ENCODE measurements at places on chromosomes 2 and 18.

DNA sequence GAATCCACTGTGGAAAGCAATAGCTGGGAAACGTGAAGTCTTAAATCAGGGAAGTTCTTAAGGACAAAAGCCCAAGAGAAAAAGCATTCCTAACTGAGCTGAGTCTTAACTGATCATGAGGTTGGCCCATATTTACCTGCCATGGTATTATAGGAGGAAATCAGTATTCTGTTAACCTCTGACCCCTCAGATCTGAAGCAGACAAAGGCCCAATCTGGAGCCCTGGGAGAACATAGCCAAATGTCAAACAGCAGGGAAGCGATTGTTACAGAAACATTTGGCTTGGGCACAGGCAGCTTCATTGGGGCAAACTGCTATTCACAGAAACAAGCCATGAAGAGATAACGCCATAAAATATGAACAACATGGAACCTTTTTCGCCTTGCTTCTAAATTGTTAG, 18.8 kb downstream of the EPHA4 start:
- DNase-seq, result no peak

- DNase-seq, result no peak
Measured at GRCh38 chr2:193409951-193410350, 1215.2 kb upstream of the TMEFF2 start.

- no peak for DNase-seq
Measured at GRCh38 chr2:102789349-102790090, 27.7 kb downstream of the TMEM182 start.

GRCh38 chr18:22272242-22272641, 102.9 kb downstream of the GATA6 start:
- DNase-seq, result no peak

DNA sequence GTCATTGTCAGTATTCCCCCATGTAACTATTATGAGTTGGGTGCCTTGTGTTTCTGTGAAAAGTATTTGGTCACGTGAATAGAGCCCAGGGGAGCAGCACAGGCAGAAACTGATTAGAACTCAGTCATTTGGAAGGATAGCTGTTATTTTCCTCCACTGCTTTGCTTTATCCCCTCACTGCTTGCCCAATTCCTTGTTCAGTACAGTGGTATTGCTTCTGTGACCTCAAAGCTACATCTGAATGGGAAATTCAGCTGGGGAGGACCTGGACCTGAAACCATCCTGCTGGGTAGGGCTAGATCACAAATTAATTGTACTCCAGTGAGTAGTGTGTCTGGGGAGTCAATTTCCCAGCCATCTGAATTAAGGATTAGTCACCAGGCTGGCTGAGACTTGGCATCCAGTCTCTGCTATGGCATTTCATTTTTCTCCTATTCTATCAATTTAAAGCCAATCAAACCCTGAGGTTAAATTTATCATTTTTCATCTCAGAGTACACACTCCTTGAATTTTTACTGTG, 1231.6 kb upstream of the GYPC start:
- DNase-seq, result no peak

- no peak for DNase-seq
Measured at GRCh38 chr2:74530239-74531187, 780 bp downstream of the HTRA2 start.

- DNase-seq, result peak; percentile 67
Measured at GRCh38 chr2:198314559-198315153, 510.3 kb downstream of the PLCL1 start.

Data from fibroblast of skin of abdomen (primary cell).